ENCODE measurements at places on chromosomes 2 and 18.

GRCh38 chr2:71640489-71640888, 187.1 kb downstream of the DYSF start:
- no peak for DNase-seq

DNA sequence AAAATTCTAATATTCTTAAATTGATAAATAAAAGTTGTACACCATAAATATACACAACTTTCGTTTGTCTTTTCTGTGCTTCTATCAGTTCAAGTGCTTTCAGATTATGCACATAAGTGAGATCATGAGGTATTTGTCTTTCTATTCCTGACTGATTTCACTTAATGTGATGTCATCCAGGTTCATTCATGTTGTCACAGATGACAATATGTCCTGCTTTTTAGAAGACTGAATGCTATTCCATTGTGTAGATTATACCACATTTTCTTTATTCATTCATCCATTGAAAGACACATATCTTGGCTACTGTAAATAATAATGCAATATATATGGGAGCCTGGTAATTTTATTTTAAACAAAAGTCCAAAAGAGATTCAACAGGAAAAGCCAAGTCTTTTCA, 190.1 kb upstream of the ERBB4 start:
- no peak for DNase-seq

GRCh38 chr2:149666809-149667320, 79.3 kb upstream of the MMADHC start:
- no peak for DNase-seq

DNA sequence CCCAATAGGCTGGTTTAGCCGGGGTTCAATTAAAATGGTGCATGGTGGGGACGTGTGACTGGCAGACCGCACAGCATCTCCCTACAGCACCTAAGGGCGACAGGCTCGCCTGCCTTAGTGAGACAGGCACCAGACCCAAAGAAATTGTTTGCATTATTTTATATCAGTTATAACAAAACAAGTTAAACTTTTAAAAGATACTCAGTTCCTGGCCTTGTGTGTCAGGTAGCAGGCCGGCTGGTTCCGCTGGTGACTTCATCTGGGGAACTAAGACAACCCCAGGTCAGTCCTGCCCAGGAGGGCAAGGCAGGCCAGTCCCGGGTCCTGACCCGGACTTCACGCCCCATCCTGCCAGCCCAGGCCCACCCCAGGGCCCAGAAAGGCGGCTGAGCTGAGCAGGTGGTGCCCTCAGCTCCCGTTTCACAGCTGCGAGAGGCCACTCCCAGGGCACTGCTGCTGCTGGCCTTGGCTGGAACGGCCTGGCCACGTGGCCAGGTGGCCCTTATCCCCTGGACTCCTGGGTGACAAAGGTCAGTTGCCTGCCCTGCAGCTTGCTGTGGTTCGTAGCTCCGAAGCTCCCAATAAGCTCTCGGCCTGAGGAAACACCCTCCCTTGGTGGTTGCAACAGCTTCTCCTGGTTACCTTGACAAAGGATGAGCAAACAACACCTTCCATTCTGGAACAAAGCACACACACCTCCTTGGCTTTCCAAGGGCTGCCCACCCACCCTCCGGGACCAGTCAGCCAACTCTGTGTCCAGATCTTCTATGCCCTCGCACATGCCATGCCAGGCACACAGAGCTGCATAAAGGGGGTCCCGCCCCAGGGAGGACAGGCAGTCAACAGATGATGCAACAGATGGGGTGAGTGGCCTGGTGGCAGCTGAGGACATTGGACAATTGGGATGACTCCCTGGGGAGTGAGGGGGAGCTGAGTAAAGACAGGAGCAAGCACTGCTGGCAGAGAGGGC, 11.3 kb upstream of the AGXT start:
- DNase-seq, result no peak

GRCh38 chr2:18171191-18172139, 293.0 kb downstream of the KCNS3 start:
- DNase-seq, result no peak

- no peak for DNase-seq
Observed at GRCh38 chr18:7393080-7393479, 162.2 kb downstream of the LRRC30 start.

DNA sequence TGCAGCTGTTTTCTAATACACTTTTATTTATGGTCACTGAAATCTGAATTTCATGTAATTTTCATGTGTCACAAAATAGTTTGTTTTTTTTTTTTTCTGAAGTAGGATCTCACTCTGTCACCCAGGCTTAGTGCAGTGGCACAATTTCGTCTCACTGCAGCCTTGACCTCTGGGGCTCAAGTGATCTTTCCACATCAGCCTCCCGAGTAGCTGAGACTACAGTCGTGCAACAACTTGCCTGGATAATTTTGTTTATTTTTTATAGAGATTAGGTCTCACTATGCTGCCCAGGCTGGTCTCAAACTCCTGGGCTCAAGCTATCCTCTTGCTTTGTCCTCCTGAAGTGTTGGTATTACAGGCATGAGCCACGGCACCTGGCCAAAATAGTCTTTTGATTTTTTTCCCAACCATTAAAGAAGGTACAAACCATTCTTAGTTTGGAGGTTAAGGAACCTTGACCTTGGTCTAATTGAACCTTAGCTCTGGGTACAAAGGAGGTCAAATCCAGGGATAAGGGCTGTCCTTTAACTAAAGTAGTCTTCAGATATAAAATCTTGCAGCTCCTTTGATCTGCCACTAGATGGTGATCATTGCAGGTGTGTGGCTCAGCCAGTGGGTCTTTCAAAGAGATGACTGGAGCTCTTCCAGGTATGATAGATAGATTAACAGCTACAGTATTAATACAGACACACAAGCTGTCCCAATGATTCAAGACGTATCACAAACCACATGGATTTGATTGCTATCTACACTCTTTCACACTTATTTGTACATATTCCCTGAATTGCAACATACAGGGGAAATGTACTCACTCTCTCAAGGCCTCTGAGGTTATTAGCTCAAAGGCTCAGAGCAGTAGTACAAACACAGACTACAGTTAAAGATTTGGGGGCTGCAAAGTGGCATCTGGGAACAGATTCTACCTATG, 4.7 kb upstream of the KRCC1 start:
- DNase-seq, result no peak

- no peak for DNase-seq
Observed at GRCh38 chr2:172765662-172766061, 30.0 kb downstream of the RAPGEF4 start.

DNA sequence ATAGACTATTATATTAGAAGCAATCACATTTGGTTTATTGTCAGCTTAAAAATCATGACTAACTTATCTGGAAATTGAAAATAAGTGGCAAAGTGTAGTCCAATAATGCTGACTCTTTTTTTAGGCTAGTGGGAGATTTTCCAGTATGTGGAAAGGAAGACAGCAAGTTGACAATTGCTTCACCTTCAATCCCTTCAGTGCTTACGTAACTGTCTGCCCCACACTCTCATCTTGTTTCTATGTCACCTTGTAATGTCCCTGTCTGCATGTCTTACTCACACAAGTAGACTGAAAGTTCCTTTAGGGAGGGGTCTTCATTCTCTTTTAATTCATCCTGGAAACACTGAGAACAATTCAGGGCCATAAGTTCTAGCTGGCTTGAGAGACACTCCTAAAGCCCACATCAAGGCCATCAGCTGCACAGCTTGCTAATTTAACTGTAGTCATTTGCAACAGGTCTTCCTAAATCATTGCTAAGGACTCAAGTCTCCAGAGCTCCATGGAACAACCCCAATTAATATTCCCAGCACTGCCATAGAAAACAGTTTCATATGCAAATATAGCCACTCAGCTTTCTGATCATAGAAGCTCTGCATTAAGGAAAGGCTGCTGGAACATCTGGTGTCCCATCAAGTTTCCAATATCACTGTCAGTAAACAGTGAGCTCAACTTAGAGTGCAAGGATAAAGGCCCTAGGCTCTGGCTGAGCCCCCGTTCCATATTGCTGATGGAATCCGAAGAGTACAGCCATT, 230.5 kb downstream of the ETAA1 start:
- no peak for DNase-seq

GRCh38 chr2:200765139-200765951, 46.4 kb upstream of the BZW1 start:
- DNase-seq, result no peak

DNA sequence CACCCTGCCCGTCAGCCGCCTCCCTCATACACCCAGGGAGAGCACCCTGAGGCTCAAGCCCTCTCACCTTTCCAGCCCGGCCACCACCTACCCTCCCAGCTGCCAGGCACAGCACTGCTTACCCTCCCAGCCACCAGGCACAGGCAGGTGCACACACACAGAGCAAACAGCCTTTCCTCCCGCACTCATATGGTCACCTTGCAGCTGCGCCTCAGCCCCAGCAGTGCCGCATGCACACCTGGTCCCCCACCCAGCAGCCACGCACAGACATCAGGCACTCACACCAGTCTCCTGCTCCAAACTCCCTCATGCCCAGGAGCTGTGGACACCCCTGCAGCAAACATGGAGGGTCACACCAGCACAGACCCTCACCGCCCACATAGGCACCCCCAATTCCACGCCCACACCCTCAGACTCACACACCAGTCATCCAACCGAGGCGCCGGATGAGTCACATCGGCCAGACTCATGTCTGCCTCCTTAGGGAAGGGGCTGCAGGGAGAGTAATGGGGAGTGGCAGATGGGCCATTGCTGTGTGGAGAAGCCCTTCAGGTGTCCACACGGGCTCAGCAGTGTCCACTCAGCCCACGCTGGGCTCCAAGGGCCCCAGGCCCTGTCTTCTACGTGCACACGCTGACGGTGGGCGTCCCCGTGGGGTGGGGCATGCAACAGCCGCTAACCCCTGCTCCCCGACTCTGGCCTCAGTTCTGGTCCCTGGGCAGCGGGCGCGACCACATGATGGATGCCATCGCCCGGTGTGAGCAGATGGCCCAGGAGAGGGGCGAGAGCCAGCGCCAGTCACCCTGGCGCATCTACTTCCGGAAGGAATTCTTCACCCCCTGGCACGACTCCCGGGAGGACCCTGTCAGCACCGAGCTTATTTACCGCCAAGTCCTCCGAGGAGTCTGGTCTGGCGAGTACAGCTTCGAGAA, 22.3 kb upstream of the GPR17 start:
- no peak for DNase-seq

DNA sequence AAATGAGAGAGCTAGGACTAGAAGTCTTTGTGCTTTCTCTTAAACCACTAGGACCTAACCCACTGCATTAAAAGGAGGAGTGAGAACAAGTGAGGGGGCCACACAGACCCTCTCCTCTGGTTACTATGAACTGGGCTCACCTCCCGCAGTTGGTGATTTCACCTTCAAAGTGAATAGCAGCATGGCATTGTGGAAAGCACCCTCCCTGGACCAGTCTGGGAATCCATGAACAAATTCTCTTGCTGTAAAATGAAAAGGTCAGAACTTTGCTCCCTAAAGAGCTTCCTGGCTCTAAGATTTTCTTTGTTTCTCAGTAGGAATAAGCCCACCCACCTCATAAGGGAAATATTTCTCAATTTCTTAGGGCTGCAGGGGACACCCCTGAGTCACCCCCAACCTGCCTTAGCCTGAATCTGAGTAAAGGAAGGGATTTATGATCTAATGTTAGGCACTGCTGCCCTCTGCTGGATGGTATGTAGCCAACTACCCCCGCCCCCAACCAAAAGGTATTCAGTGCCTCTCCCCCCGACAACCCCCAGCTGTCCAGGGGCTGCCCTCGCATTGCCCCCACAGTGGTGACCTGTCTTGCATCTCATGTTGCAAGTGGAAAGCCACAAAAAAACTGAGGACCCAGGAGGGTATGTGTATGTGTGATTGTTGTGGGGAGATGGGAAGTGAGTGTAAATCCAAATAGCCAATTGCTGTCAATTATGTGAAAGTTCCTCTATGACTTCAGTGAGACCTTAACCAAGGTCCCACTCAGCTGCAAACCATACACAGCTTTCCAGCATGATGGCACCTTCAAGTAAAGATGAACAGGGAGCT, 230.9 kb upstream of the SLC14A2 start:
- DNase-seq, result peak; percentile 0

DNA sequence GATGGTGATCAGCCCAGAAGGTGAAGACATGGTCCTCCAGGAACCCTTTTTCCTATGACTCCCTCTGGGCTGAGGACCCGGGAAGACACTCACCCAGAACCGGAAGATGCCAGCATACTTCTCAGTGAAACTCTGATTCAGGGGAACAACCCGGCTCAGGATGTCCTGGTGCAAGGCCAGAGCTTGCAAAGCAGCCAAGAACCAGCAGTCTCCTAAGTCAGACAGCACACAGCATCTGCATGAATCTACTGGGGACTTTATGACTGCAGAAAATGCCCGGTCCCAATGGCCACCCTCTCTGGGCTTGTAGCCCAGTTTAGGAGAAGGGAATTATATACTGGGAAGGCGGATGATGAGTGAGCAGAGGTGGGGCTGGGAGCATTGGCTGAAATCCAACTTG, 15.3 kb downstream of the CAPN14 start:
- no peak for DNase-seq

GRCh38 chr2:46548103-46548486, 68.7 kb downstream of the TMEM247 start:
- DNase-seq, result no peak

GRCh38 chr2:14557111-14557510, 75.4 kb upstream of the LRATD1 start:
- no peak for DNase-seq

- DNase-seq, result no peak
Observed at GRCh38 chr18:79624356-79625170, 55.0 kb upstream of the CTDP1 start.

GRCh38 chr2:134839649-134840048, 1.2 kb downstream of the ACMSD start:
- no peak for DNase-seq

GRCh38 chr2:118054213-118055008, 33.9 kb upstream of the INSIG2 start:
- no peak for DNase-seq

DNA sequence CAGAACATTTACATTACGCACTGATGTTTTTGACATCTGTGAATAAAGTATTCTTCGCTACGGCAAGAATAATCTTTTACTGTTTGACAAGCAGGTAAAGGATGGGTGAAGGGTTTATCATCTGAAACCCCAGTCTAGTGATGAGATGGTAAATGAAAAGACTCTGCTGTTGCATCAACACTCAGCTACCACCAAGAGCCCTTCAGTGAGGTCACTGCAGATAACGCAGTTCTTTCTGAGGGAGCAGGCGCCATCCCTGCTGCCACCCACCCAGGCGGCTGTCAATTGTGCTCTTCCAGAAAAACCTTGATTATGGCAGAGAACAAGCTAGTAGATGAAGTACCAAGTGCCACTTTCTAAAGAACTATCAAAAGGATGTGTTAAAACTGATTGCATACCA, 58.7 kb downstream of the ABCG8 start:
- DNase-seq, result no peak

- no peak for DNase-seq
Observed at GRCh38 chr18:58557008-58557435, 71.9 kb downstream of the ALPK2 start.

GRCh38 chr18:73923866-73924265, 223.8 kb downstream of the FBXO15 start:
- DNase-seq, result no peak

- no peak for DNase-seq
Observed at GRCh38 chr2:216643986-216644659, 10.9 kb downstream of the IGFBP2 start.

GRCh38 chr2:175937216-175937615, 64.9 kb downstream of the LNPK start:
- no peak for DNase-seq

GRCh38 chr18:49723648-49724180, 89.6 kb downstream of the ACAA2 start:
- no peak for DNase-seq

- peak; percentile 4 for DNase-seq
Observed at GRCh38 chr2:224038049-224038829, 847 bp downstream of the SERPINE2 start.

- no peak for DNase-seq
Observed at GRCh38 chr2:188582211-188582610, 290.5 kb downstream of the GULP1 start.

GRCh38 chr2:158130832-158131473, 29.3 kb downstream of the UPP2 start:
- no peak for DNase-seq
